ENCODE measurements at places on chromosomes 12 and 14. TPM values are rescaled to one million over a fixed set of nuclear protein-coding genes. Genes with fewer than 3 reads are reported as not detected.

- H3K36me3 ChIP-seq = peaks cover 7% of the 10 kb centered on the region
- H3K4me3 ChIP-seq = no peak overlapping the region
- H3K27me3 ChIP-seq = no peaks in the 10 kb centered on the region
- H3K4me1 ChIP-seq = no peaks in the 10 kb centered on the region
- H3K27ac ChIP-seq = no peak overlapping the region
Observed at GRCh38 chr12:110649341-110649847, 35.5 kb downstream of the TCTN1 start.

DNA sequence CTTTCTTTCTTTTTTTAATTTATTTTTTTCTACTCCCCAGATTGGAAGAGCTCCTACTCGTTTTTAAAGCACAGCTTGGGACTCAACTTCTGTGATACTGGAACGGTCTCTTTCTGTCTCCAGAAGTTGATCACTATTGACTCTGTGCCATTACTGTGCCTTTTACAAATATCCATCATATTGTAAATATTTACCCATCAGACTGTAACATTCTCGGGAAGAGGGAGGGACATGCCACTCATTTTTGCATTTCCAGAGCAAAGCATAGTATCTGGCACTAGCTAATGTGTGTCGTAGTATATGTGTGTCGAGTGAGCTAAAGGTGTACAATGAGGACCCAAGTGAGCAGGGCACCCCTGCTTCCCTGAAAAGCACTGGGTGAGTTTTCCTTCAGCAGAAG, 24.0 kb upstream of the GSG1 start:
- no peaks in the 10 kb centered on the region for H3K27me3 ChIP-seq
- no peak overlapping the region for H3K4me3 ChIP-seq
- no peak for DNase-seq
- H3K36me3 ChIP-seq = no peaks in the 10 kb centered on the region

DBX2 gene
- not detected for total RNA-seq

DNA sequence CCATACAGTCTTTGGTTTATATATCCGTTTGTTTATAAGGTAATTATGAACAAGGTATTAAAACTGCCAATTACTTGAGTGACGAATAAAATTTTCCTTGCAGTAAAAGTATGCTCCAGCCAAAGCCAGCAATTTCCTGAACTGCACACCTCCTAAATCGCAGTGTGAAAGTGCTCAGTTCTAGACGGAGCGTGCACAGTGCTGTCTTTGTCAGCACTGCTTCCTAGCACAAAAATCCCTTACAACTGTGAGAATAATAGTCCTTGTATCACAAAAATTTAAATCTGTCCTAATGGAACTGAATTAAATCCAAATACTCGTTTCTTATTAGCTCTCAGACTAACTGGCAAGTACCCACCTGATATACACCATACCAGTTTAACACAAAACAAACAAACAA, 26.3 kb downstream of the LRIG3 start:
- no peak for DNase-seq
- H3K36me3 ChIP-seq = peaks cover 20% of the 10 kb centered on the region
- no peak overlapping the region for H3K27ac ChIP-seq
- no peak overlapping the region for H3K4me3 ChIP-seq
- H3K4me1 ChIP-seq = peaks cover 26% of the 10 kb centered on the region

- H3K36me3 ChIP-seq = no peaks in the 10 kb centered on the region
- no peaks in the 10 kb centered on the region for H3K4me1 ChIP-seq
- DNase-seq = no peak
- H3K27ac ChIP-seq = no peak overlapping the region
Observed at GRCh38 chr12:45540661-45541341, 188.7 kb upstream of the ARID2 start.

DNA sequence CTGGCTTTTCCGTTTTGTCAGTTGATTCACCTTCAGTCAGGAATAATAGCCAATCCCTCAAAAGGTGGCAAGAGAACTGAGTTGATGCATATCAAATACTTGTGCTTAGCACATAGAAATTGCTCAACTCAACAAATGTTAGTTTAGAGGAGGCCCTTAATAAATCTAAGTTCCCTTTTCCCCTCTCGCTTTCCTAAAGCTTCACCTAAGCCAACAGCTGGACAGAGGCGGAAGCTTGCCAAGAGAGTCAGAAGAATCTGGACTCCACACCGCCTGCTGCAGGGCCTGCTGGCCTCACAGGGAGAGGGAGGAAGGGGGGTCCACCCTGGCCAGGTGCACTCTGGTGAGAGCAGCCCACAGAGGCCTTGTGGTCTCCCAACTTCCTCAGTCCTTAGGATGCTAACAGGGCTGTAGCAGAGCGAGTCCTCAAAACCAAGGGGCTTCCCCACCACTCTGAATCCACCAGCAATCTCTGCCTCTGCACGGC, 213.1 kb downstream of the CHST11 start:
- peaks cover 34% of the 10 kb centered on the region for H3K4me1 ChIP-seq
- no peaks in the 10 kb centered on the region for H3K27me3 ChIP-seq
- H3K36me3 ChIP-seq = no peaks in the 10 kb centered on the region
- no peak overlapping the region for H3K4me3 ChIP-seq

DNA sequence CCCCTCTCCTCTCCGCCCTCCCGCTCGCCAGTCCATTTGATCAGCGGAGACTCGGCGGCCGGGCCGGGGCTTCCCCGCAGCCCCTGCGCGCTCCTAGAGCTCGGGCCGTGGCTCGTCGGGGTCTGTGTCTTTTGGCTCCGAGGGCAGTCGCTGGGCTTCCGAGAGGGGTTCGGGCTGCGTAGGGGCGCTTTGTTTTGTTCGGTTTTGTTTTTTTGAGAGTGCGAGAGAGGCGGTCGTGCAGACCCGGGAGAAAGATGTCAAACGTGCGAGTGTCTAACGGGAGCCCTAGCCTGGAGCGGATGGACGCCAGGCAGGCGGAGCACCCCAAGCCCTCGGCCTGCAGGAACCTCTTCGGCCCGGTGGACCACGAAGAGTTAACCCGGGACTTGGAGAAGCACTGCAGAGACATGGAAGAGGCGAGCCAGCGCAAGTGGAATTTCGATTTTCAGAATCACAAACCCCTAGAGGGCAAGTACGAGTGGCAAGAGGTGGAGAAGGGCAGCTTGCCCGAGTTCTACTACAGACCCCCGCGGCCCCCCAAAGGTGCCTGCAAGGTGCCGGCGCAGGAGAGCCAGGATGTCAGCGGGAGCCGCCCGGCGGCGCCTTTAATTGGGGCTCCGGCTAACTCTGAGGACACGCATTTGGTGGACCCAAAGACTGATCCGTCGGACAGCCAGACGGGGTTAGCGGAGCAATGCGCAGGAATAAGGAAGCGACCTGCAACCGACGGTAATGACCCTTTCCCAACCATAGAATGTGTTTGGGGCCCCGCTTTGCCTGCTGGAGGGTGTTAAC, 615 bp downstream of the CDKN1B start:
- no peaks in the 10 kb centered on the region for H3K27me3 ChIP-seq
- peaks cover 70% of the 10 kb centered on the region for H3K4me1 ChIP-seq
- peak; percentile 41 for DNase-seq
- H3K36me3 ChIP-seq = no peaks in the 10 kb centered on the region
- peak overlapping the region; percentile 96 for H3K4me3 ChIP-seq
- peak overlapping the region; percentile 99 for H3K27ac ChIP-seq

DNA sequence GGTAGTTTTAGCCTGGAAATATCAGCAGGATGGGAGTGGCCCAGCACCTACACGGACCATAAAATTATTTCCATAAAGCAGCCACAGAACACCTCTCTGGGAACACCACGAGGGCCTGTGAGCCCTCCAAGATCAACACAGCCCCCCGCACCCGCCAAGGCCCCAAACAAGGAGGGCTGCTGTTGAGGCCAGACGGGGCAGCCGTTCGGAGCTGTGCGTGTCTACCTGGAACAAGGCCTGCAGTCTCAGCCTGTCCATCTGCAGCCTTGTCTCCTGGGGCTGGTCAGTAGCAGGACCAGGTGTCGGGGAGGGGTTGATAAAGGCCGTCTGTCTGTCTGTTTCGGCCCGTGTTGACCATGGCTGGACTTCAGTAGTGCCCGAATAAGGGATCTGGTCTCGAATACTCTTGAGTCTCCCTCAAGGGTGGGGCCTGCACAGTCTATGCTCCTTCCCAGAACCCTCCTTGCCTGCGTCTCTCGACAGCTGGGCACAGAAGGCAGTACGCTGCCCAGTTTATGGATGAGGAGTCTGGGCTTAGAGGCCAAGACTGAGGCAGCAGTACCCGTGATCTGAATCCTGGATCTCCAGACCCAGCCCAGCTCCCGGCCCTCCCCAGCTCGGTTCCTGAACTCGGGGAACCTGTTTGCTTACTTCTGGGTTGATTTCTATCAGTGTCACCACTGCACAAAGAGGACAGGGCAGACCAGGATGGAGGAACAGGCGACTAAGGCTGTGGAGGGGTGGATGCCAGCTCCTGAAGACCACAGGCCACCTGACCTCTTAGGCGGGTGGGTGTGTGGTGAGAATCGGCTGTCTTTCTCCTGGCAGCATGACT, 23.1 kb upstream of the DLK1 start:
- no peaks in the 10 kb centered on the region for H3K27me3 ChIP-seq
- H3K4me1 ChIP-seq = no peaks in the 10 kb centered on the region
- H3K4me3 ChIP-seq = no peak overlapping the region
- H3K27ac ChIP-seq = no peak overlapping the region
- H3K36me3 ChIP-seq = no peaks in the 10 kb centered on the region

- peak; percentile 66 for DNase-seq
- H3K4me3 ChIP-seq = no peak overlapping the region
- peaks cover 7% of the 10 kb centered on the region for H3K36me3 ChIP-seq
- H3K27me3 ChIP-seq = no peaks in the 10 kb centered on the region
Observed at GRCh38 chr12:110366321-110367142, 37.0 kb downstream of the ANAPC7 start.

B4GALNT1 gene
- total RNA-seq = 0.51 TPM

GSC gene
- not detected for total RNA-seq

GRCh38 chr14:68712703-68713370, 80.0 kb downstream of the ZFP36L1 start:
- no peak for DNase-seq
- no peak overlapping the region for H3K27ac ChIP-seq
- no peaks in the 10 kb centered on the region for H3K27me3 ChIP-seq
- H3K36me3 ChIP-seq = no peaks in the 10 kb centered on the region
- H3K4me3 ChIP-seq = no peak overlapping the region
- peaks cover 5% of the 10 kb centered on the region for H3K4me1 ChIP-seq

DNA sequence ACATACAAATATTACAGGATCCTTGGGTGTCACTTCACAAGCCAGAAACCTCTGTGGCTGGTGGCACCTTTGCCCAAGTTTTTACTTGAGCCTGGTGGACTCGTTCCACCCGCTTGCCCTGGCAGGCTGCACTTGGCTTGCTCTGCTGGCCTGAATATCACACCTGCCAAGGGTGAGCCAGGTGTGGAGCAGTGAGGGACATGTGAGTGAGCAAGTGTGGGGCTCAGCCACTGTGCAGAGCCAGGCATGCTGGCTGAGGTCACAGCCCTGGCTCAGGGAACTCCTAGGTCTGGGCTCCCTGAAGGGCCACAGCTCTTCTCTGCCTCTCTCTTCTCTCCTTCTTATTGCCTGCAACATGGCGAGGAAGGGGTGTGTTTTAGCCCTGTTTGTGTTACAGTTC, 82.0 kb downstream of the SLC16A7 start:
- no peaks in the 10 kb centered on the region for H3K4me1 ChIP-seq
- no peaks in the 10 kb centered on the region for H3K27me3 ChIP-seq
- no peak for DNase-seq
- no peaks in the 10 kb centered on the region for H3K36me3 ChIP-seq
- no peak overlapping the region for H3K4me3 ChIP-seq

- no peaks in the 10 kb centered on the region for H3K4me1 ChIP-seq
- no peak for DNase-seq
- H3K36me3 ChIP-seq = no peaks in the 10 kb centered on the region
- no peak overlapping the region for H3K4me3 ChIP-seq
- no peak overlapping the region for H3K27ac ChIP-seq
- peaks cover 26% of the 10 kb centered on the region for H3K27me3 ChIP-seq
Observed at GRCh38 chr14:101554991-101555668, 6.2 kb upstream of the DIO3 start.

GRCh38 chr12:49261721-49262120, 3.2 kb upstream of the TUBA1C start:
- peaks cover 3% of the 10 kb centered on the region for H3K36me3 ChIP-seq
- no peak overlapping the region for H3K27ac ChIP-seq
- H3K4me1 ChIP-seq = peaks cover 6% of the 10 kb centered on the region
- no peak for DNase-seq

GRCh38 chr12:130792821-130793553, 46.1 kb downstream of the STX2 start:
- no peak overlapping the region for H3K4me3 ChIP-seq
- H3K27me3 ChIP-seq = no peaks in the 10 kb centered on the region
- DNase-seq = no peak
- no peaks in the 10 kb centered on the region for H3K4me1 ChIP-seq
- peaks cover 5% of the 10 kb centered on the region for H3K36me3 ChIP-seq

DNA sequence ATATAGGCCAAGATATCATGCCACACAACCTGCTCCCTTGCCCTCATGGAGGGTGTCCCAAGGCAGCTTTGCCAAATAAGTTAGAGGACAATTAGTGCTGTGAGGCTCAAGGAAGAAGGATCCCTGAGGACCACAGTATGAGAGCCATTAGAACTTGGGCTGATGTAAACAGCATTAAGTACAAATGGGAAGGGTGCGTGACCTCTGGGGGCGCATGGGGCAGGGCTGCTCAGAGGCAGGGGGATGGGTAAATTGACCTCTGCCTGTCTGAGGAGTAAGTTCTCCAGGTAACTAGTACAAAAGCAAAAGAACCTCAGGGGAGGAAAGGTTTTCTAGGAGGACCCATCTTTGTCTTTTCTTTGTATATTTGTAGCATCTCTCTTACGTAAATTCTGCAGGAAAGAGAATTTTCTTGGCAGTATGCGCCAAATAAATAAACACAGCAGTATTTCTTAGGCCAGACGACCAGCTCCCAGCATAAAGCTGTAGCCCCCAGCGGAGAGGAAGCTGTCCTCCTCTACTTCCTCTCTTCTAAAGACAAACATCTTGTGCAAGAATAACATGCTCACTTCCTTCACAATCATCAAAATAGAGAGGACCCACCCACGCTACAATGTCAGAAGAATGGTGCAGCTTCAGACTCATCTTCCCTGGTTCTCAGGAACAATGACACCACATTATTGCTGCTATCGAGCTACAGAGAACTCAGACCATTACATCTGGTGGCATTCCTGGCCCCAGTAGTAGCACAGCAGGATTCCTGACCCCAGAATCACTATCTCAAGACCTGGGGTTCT, 16.4 kb upstream of the VWF start:
- no peak overlapping the region for H3K27ac ChIP-seq
- peak; percentile 82 for DNase-seq
- H3K4me3 ChIP-seq = no peak overlapping the region
- peaks cover 14% of the 10 kb centered on the region for H3K4me1 ChIP-seq
- no peaks in the 10 kb centered on the region for H3K36me3 ChIP-seq

DNA sequence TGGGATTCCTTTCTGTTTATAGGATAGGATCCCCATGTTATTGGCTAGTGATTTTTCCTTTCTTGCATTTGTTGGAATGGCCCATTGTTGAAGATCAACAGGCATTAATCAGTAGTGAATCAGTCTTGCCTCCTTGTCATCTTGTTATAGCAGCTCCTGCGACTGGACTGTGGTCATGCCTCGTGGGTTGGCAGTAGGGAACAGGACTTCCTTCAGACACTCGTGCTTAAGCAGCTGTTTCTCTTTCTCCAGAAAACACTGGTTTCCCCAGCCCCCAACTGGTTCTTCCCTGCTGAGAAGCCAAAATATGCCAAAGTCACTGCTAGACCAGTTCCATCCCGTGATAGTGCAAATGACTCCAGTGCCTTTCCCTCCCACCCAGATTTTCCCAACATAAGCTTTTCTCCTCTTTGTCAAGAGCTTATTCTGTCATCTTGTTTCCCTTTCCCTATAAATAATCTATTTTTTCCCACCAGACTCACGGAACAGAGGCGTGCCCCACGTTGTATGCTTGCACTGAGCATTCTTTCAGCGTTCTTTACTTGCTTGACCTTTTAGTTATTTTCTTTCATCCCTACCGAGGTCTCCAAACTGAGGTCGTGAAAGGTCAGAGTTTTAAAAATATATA, 83.5 kb downstream of the SAMD4A start:
- H3K27me3 ChIP-seq = no peaks in the 10 kb centered on the region
- no peaks in the 10 kb centered on the region for H3K36me3 ChIP-seq
- H3K4me3 ChIP-seq = no peak overlapping the region
- peak; percentile 61 for DNase-seq
- peaks cover 13% of the 10 kb centered on the region for H3K4me1 ChIP-seq

Measured in lung (tissue), 17 donors.